ENCODE measurements at places on chromosomes 5 and 9.
A peak's percentile ranks its signal among the peaks of the same experiment; 100 is the strongest.

GRCh38 chr5:80919678-80920196 is 40.4 kb upstream of the RASGRF2 start:
- DNase-seq: no peak

DNA sequence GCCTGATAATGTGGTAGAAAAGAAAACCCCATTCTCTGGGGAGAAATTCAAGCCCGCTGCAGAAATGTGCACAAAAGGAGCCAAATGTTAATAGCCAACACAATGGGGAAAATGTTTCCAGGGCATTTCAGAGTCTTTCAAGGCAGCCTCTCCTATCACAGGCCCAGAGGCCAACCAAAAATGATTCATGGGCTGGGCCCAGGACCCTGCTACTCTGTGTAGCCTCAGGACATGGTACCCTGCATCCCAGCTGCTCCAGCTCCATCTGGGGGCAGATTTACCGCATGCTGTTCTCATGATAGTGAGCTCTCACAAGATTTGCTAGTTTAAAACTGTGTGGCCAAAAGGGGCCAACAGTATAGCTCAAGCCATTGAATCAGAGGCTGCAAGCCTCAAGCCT is 41.1 kb downstream of the RAPGEF6 start:
- DNase-seq: no peak

GRCh38 chr9:109319626-109320241 is 1.1 kb downstream of the EPB41L4B start:
- DNase-seq: no peak

- DNase-seq: no peak
These were observed 60.0 kb upstream of the FOXE1 start for GRCh38 chr9:97793067-97793466.

GRCh38 chr9:89878687-89879086 is 273.9 kb downstream of the GADD45G start:
- peak; percentile 28 for DNase-seq

- DNase-seq: no peak
These were observed 91.5 kb upstream of the CDH9 start for GRCh38 chr5:27129926-27130325.

DNA sequence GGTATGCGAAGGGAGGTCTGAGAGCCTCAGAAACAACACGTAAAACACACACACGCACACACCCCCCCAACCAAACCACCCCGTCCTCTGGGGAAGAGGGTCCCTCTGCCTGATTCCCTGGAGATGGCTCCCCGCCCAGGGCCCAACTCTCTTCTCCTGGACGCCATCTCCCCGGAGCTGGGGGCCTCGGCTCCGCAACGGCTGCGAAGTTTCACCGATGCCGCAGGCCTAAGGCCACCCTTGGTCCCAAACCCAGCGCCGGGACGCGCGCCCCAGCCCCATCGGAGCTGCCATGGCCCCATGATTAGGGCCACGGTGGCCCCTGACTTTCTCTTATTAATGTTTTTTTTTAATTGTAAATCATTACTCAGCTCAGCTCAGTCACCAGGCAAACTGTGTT is 181.4 kb upstream of the TBCA start:
- no peak for DNase-seq

DNA sequence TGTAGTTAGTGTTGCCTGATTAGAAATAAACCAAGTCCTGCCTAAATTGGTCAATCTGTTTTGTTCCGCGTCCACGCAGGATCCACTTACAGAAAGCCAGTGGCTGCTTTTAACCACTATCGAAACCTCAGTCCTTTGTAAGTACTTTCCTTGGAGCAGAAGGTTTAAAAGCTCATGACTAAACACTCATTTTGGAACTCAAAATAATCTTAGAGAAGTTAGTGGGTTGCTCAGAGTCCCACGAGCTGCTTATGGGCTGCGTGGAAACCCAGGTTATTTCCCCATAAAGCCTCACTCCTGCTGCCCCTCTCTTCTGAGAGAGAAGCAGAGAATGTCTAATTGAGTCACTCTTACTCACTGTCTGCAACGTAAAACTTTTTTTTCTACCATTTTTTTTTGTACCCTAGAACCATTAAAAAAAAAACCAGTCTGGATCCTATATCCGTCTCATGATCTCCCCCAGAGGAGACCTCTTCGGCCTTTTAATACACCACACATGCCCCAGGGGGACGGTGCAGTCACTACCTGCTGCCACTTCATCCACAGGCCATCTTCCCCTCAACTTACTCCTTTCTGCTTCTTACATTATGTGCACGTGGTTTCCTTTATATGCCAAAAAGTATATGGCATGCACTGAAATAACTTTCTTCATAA is 7.6 kb downstream of the BASP1 start:
- no peak for DNase-seq

DNA sequence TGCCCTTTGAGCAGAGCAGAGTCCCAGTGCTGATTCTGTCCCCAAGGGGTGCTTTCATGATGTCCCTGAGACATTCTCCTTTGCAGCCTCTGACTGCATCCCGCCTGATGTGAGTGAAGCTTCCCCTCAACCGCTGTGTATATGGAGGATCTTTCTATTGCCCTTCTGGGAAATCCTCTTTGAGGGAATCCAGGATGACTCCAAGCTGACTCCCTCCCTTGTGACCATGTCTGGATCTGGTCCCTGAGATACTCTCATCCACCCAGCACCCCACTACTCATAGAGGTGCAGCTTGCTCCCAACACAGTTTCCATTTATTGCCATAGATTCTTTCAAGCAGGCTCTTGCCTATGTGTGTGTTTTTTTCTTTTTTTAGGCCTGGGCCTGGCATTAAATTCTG is 216.5 kb downstream of the SEC61B start:
- no peak for DNase-seq

DNA sequence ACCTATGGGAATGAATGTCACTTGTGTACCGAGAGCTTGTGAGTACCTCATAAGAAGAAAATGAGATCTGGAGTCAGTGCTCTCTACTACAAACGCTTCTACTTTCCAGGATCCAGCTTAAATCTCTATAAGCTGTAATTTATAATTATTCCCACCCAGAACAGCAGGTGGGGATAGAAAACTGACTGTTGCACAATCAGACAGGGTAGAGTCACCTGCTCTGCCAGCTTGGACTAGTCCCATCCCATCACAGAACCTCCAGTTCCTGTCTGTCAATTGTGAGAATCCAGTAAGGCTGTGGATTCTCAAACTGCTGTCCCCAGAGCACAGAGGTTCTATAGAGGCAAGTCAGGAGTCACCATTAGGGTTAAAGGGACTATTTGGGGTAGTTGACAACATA is 2.0 kb downstream of the SPINK7 start:
- DNase-seq: no peak

- no peak for DNase-seq
These were observed 83.9 kb upstream of the NIPBL start for GRCh38 chr5:36792560-36793180.

- DNase-seq: no peak
These were observed 21.3 kb upstream of the PTPN3 start for GRCh38 chr9:109519366-109519765.

DNA sequence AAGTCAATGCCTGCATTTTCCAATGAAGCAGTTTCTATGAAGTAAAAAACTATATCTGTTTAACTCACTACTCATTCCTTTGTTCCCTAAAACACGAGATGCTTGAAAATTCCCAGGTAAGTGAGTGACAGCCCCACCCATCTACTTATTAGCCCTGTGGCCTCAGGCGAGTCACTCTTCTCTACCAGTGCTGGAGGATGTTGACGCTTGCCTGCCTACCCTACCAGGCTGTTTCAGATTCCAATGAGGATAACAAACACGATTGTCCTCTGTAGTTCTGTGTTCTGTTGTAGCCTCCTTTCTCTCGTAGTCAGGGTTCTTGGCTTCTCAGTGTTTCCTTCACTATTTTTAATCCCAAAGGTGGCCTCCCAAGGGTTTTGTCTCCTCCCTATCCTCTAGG is 388.8 kb downstream of the KDM4C start:
- DNase-seq: no peak

GRCh38 chr9:128877852-128878251 is 3.9 kb downstream of the KYAT1 start:
- no peak for DNase-seq

GRCh38 chr5:145801195-145801594 is 33.9 kb downstream of the PRELID2 start:
- DNase-seq: no peak

- DNase-seq: no peak
These were observed 73.6 kb downstream of the DOCK2 start for GRCh38 chr5:169710675-169711074.

DNA sequence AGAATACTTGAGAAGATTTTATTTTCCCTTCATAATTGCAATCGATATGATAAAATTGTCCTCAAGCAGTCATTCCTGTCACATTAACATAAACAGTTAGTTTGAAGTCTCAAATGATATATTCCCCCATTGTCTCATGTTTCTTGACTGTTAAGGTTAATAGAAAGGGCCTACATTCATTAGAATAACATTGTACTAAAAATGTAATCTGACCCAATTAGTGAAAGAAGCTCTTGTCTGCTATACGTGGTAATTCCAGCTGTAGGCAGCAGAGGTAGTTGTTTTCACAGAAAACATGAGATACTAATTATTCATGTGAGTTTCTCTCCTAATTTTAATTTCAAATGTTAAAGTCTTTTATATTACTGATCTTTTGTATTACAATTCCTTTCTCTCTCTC is 25.9 kb upstream of the AP3B1 start:
- no peak for DNase-seq

DNA sequence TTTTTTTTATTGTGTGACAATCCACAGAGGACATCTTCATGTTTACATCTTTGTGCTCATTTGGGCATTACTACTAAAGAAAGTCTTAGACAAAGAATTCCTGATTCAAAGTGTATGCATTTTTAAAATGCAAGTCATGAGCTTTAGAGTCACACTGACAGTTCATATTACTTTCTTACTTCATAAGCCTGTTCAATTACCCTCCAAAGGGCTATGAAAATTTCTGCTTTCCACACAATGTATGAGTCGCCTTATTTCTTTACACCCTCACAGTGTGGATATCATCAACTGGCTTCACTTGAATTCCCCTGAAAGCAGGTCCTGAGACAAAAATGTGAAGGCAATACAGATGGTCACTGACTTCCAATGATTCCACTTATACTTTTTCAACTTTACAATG is 280.4 kb upstream of the PTGER4 start:
- DNase-seq: no peak

DNA sequence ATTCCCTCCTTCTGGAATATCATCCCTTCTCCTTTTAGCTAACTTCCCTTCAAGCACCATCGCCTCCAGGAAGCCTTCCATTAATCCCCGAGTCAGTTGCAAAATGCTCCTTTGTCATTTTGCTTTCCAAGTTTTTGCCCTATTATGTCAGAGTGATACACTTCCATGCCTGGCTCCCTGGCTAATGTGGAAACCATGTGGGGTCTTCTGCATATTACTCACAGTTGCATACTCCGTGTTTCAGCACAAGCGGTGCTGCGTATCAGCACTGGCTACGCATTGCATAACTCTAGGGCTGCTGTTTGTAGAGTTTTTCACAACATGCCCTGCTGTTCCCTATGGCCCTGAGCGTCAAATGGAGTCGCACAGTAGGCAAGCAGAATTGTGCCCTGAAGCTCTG is 1.9 kb downstream of the TEX53 start:
- DNase-seq: no peak

GRCh38 chr5:115530426-115530825 is 14.1 kb downstream of the FEM1C start:
- DNase-seq: no peak

GRCh38 chr9:79080536-79080935 is 491.2 kb upstream of the TLE4 start:
- no peak for DNase-seq

- DNase-seq: no peak
These were observed 89.2 kb downstream of the SEMA4D start for GRCh38 chr9:89408628-89409101.

DNA sequence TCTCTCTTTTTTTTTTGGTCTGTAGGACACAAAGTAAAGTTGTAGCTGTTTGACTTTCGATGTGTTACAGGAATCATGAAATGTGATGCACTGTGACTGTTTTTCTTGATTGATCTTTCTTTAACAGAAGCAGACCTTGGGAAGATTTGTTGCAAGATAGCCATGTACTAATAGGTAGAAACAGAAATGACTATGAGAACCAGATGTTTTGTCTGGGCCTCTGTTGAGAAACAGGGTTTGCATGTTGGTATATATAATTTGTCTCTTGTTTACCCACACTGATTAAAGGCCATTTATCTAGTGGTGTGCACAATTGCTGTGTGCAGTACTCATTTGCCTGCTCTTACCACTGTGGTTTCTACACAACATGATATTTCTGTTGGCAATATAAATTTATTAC is 125.1 kb downstream of the HACD4 start:
- DNase-seq: no peak

DNA sequence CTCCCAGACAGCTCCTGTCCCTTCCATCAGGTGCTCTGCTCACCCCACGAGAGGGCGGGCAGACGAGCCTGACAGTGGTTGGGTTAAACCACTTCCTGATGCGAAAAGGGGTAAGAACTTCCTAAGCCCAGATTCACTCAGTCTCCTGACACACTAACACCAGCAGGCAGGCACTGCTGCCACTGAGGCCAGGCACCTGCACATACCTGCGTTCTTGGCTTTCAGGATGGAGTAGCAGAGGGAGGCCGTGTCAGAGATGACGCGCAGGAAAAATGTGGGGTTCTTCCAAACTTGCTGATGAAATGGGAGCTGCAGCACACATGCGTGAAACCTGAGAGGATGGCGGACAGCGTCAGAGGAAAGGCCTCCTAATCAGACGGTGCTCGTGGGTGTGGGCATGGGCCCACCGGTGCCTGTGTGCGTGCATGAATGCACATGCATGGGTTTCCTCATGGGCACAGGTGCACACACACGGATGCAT is 29.9 kb downstream of the SLC6A18 start:
- no peak for DNase-seq

DNA sequence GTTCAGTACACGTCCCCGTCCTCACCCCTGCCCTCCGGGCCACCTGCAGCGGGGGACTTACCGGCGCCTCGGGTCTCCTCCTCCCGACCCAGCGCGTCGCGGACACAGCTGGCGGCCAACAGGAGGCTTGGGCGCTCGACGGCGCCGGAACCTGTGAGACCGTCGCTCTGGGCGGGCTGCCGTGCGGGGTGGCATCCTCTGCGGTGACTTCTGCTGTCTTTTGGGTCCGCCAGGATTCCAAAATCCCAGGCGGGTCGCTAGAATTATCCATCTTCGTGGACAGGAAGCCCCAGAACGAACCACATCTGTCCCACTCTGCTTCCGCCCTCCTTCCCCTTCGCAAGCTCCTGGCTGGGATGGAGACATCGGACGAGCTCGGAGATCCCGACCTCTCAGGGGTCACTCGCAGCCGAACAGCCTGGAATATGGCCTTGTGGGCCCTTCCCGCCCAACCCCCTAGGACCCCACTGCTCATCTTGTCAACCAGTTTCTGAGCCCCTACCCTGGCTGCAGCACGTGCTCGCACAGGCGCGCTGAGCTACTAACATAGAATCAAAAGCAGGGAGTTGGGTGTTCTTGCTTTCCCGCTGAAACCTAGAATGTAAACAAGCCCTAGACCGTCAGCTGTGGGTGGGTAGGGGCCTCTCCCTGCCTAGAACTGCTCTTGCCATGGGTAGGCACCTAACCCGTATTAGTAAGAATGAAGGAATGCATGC is 947 bp upstream of the MARCHF3 start:
- no peak for DNase-seq

GRCh38 chr5:54859316-54859715 is 126.1 kb downstream of the ESM1 start:
- DNase-seq: no peak

All from uterus (tissue), 4 donors.